ENCODE measurements at places on chromosomes 13 and 19. TPM values are rescaled to one million over a fixed set of nuclear protein-coding genes. Genes with fewer than 3 reads are reported as not detected.

Gene ZNF223
- 2.1 TPM for polyA plus RNA-seq

Gene ZNF134
- 8.1 TPM for polyA plus RNA-seq

GRCh38 chr13:106299621-106300020 is 235.8 kb downstream of the EFNB2 start:
- no peak for DNase-seq

- no peak for DNase-seq
These were observed 296.7 kb downstream of the POU4F1 start for GRCh38 chr13:78306519-78307206.

DNA sequence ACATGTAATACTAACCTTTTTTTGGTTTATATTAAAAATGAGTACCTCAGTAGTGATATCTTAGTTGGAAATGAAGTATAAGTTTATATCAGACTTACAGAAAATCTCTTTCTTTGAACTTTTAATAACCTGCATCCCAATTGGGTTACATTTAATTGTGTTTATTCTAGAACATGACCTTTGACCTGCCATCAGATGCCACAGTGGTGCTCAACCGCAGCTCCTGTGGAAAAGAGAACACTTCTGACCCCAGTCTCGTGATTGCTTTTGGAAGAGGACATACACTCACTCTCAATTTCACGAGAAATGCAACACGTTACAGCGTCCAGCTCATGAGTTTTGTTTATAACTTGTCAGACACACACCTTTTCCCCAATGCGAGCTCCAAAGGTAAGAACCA is 12.4 kb downstream of the LAMP1 start:
- DNase-seq, result no peak
